CD4-positive, alpha-beta T cell treated with Interleukin-21 for 1 hour (primary cell): ENCODE measurements at places on chromosomes 1 and 21.
A peak's percentile ranks its signal among the peaks of the same experiment; 100 is the strongest.

DNA sequence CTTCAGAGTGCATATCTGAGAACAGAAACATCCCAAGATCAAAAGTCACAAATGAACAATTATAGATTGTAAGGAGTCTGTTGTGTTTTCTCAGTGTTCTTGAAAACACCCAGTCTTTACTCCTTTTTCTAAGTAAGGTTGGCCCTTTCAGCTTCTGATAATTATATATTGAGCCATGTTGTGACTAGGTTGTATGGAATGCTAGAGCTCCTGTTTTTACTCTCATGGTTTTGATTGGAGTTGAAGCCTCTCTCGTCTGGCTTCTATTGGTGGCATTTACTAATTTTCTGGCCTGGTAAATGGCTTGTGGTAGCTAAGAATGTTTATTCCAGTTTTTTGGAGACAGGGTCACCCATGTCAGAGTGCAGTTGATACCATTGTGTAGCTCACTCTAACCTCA, 84.7 kb downstream of the NDUFS5 start:
- DNase-seq = no peak

DNA sequence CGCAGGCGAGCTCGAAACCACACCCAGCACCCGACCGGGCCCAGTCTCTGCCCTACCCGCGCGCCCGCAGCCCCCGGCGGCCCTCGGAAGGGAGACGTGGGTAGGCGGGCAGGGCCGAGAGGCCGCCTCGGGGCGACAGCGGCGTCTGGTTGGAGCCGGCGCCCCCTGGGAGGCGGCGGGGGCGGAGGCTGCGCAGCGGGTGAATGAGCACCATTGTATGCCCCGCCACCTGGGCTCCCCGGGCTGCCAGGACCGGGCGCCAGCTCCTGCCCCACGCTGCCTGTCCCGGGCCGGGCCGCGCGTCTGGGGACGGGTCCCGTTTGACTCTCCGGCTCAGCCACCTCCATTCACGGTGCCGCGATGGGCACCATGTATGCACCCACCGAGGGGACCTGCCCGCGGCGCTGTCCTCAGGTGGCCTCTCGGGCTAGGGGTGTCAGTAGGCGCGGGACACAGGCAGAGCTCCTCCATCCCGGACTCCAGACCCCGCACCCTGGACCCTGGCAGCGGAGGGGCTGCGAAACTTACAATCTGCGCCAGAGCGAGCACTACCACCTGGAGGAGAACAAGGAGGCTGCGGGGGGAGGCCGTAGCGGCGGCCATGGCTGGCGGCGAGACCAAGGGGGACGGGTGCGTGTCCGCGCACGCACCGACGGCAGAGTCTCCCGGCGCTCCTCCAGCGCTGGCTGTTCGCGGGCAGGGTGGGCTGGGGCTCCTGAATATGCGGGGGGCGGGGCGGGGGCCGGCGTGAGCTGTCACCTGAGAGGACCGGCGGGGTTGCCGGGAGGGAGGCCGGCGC, at the start of gene COL9A2:
COL9A2 (minus strand) TSS at position 692 of the 799 bp plus-strand sequence; CDS start at position 603, 89 bp downstream.
- DNase-seq = peak; percentile 65

- no peak for DNase-seq
These were observed 205.9 kb downstream of the CTH start for GRCh38 chr1:70616946-70617345.

DNA sequence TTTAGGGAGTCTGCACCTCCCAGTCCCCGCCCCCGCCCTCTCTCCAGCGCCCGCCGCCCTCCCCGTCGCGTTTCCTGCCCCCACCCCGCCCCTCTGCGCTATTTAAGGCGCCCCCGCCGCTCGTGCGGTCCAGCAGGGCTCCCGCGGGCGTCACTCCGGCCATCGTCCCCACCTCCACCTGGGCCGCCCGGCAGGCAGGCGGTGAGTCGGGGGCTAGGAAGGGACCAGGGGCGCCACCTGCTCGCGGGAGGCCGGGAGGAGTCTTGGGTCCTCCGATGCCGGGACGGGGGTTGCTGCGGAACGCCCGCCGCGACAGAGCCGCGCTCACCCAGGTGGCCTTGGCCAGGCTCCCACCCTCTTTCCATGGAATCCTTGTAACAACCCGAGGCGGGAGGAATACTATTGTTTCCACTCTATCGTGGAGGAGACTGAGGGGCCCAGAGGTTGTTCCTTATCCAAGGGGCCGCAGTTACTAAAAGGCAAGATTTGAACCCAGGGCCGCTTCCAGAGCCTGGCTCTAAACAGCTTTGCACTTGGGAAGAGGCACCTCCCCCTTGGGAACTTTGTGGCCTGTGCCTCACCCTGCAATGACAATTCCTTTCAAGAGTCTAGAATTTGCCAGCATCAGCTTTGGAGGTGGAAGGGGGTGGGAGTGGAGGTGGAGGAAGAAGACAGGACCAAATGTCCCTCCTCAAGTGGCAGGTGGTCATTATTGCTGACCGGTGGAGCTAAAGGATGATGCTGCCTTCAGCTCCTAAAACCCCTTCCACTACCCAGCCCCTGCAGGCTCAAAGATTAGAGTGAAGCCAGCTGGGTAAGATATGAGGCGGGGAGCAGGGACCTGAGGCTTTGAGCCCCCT, at the start of gene GJA4:
GJA4 (plus strand) TSS at position 132 of the 860 bp plus-strand sequence. CDS start 1,215 bp downstream, outside the sequence.
- no peak for DNase-seq

- DNase-seq = no peak
These were observed 51.4 kb downstream of the ACBD3 start for GRCh38 chr1:226135059-226135651.

GRCh38 chr1:85665932-85666331, 42.3 kb downstream of the ZNHIT6 start:
- DNase-seq = no peak

- no peak for DNase-seq
These were observed 18.8 kb upstream of the ACTRT2 start for GRCh38 chr1:3002349-3003038.

GRCh38 chr1:66940981-66941380, 16.2 kb downstream of the MIER1 start:
- no peak for DNase-seq

DNA sequence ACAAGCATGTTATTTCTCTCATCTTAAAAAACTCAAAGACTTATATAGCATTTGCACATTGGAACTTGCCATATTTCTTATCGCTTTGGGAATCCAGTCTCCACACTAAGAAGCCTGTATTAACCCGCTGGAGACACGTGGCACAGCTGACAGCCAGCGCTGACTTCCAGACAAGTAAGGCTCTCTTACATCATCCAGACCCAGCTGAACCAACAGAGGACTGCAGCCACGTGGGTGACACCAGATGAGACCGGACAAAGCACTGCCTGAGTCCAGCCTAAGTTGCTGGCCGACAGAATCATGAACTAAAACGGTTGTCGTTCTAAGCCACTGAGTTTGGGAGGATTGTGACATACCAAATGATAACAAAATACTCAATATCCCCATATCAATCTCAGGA, 6.3 kb upstream of the CD247 start:
- no peak for DNase-seq

GRCh38 chr1:220182111-220182510, 88.2 kb downstream of the IARS2 start:
- DNase-seq = no peak

GRCh38 chr21:42799516-42799915, 79.8 kb downstream of the WDR4 start:
- DNase-seq = no peak

GRCh38 chr1:207578796-207579435, 66.0 kb upstream of the CR1L start:
- no peak for DNase-seq

DNA sequence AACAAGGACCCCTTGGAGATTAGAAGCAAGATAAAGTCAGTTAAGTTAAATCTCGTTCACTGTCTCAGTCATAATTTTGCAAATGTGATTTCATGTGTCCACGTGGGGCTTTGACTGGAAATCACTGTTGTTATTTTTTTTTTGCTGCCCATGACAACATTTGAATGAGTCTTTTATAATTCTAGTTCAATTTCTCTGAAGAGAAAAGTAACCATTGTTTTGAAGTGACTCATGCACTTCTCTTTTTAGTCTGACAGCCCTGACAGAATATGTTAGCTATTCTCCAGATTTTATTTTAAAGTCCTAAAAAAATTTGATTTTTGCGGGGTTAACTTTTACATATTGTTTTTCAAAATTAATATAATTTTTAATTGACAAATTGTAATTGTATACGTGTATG, 30.7 kb upstream of the NLRP3 start:
- DNase-seq = no peak

DNA sequence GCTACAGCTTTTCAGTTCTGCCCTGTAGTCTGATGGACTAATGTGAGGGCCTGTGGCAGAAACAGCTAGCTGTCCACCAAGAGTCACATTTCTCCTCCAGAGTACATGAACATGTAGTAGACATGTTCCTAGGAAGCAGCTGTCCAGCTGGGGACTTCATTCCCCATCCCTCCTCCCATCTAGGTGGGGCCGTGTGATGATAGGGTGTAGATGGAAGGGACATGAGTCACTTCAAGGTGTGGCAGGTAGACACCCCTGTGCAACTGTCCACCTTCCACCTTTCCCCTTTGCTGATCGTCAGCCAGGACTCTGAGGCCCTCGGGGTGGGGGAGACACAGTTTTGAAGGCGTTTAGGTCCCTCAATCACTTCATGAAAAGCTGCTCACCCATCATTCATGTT, 3.6 kb upstream of the RD3 start:
- no peak for DNase-seq

DNA sequence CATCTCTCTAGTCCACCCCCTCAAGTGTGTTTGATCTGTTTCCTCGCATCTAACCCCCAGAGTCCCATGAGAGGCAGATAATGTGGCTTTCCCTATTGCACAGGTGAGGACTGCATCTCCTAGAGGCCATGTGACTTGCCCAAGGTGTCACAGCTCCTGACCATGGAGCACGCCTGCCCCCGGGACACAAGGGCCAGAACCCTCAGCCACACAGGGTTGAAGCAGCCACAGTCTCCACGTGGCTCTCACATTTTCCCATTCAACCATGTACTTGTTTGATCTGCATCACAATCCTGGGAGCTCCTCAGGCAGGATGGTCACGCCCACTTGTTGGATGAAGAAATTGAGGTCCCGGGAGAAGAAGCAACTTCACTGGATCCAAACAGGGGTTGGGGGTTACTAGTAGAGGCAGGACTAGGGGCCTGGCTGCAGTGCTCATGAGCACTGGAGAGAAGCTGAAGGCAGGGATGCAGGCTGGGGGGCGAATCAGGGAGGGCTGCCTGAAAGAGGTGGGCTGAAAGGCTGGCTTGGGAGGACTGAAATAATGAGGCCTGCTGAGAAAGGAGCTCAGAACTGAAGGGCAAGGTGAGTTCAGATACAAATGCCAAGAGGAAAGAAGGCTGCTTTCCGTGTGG, 207.9 kb downstream of the PTPRU start:
- no peak for DNase-seq
